ENCODE measurements at places on chromosomes 2 and 18. TPM values are rescaled to one million over a fixed set of nuclear protein-coding genes. Genes with fewer than 3 reads are reported as not detected.

The RGPD3 gene
- total RNA-seq = 0.03 TPM

The VWA3B gene
- not detected for total RNA-seq

The PROKR1 gene
- not detected for total RNA-seq

The CD207 gene
- total RNA-seq = not detected

The ADNP2 gene
- total RNA-seq = 10.5 TPM

The APLF gene
- 2.8 TPM for total RNA-seq

Measured in Caki2 (cell line).